CD4-positive, alpha-beta T cell treated with Interleukin-4 for 1 hour (primary cell): ENCODE measurements at places on chromosomes 2 and 18.

GRCh38 chr2:95024960-95025405 lies 525 bp upstream of the MAL start:
- DNase-seq = no peak

DNA sequence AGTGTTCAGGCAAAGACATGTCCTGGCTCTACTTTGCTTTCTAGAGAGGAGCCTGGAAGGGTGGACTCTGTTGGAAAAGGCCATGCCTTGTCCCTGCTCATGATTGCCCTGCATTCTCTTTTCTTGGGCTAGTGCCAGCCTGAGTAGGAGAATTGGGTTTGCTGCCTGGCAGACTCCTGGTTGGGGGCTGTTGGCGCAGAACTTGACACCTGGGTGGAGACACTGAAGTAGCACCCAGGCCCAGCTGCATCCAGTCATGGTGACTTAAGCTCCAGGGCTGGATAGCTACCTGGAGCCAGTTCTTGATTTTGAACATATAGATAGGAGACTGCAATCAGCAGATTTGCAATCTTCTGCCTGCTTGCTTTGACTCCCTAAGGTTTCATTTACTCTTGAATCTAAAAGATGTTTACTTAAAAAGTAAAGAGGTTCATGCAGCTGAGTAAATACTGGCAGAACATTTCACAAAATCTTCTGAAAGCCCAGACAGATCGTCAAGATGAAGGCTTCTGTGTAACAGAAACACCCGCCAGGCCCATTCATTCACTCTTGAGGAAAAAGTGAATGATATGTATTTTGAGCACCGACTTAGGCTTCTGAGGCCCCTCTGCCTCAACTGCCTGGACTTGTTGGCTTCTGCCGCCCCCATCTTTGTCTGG lies 38.0 kb upstream of the YWHAQ start:
- DNase-seq = no peak

- no peak for DNase-seq
These were observed 12.3 kb upstream of the TFCP2L1 start for GRCh38 chr2:121297217-121297830.

DNA sequence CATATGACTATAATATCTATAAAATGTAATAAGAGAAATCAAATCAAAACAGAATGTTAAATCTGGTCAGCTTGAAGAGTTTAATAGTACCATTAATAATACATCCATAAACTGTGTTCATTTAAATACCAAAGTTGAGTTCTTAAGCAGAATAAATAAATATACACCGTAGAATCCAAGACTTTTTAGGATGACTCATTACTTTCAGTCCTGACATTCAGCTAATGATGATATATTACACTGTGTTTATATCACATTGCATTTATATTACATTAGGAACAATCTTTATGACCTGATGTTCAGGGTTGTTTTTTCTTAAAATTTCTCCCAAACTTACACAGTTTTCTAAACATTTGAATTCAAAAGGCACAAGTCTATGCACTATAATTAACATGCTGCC lies 331.3 kb downstream of the SS18 start:
- DNase-seq = no peak

GRCh38 chr2:63058144-63058920 lies 7.7 kb downstream of the OTX1 start:
- no peak for DNase-seq

DNA sequence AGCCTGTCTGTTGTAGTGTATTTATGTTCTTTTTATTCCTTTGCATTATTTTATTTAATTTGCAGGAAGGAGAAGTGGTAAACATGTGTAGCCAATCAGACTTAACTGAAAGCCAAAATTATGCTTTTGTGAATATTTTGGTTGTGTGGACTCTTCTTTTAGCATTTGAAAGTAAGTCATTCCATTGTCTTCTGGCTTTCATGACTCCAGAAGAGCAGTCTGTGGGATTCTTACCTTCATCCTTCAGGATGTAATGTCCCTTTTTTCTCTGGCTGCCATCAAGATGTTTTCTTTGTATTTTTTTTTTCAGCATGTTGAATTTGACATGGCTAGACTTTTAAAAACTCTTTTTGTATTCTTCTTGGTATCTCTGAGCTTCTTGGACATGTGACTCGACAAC lies 895.2 kb upstream of the ZEB2 start:
- DNase-seq = no peak

DNA sequence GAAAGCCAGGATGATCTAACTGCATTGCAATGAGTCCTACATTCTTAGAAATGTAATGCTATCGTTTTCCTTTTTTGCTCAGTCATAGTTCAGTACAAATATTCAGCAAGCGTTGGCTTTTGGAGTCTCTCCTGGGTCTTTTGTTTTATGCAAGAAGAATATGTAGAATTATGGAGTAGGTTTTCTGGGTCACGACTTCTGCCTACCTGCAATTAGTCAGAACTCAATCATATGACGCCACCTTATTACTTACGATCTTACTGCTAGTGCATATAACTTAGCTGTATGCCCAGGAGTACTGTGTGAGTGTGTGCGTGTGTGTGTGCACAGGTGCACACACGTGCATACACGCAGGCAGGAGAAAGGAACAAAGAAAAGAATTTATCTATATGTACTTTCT lies 640.2 kb downstream of the STK39 start:
- no peak for DNase-seq

DNA sequence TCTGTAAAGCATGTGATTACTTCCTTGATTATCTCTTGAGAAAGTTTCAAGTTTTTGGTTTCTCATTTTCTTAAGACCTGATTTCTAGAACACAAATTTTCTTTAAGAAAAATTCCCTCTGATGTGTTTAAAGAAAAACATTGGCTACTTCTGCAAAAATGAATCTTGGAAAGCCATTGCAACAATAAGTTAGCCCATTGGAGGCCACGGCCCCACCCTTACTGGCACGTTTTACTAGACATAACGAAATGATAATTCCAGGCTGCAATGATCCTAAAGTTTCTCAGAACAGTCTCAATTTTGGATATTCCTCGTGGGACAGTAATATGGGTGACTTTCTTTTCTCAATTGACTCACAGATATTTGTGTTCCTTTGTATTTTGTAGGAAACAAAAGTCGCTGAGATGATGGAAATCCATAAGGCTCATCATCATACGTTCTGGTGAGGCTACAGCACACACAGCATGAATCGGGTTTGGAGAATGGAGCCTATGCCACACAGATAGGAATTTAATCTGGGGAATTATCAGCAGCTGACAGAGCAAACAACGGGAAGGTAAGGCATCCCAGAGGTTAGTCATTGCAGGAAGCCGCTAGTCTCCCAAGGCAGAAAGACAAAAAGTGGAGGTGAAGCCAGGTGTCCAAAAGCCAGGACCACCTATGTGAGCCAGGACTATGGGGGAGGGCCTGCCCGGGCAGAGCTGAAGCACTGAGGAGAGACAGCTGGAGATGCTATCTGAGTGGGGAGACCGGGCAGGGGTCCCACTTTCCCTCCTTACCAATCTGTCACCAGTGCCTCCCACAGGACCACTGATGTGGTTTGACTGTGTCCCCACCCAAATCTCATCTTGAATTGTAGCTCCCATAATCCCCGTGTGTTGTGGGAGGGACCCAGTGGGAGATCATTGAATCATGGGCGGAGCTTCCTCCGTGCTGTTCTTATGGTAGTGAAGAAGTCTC lies 35.9 kb downstream of the SOWAHC start:
- no peak for DNase-seq

DNA sequence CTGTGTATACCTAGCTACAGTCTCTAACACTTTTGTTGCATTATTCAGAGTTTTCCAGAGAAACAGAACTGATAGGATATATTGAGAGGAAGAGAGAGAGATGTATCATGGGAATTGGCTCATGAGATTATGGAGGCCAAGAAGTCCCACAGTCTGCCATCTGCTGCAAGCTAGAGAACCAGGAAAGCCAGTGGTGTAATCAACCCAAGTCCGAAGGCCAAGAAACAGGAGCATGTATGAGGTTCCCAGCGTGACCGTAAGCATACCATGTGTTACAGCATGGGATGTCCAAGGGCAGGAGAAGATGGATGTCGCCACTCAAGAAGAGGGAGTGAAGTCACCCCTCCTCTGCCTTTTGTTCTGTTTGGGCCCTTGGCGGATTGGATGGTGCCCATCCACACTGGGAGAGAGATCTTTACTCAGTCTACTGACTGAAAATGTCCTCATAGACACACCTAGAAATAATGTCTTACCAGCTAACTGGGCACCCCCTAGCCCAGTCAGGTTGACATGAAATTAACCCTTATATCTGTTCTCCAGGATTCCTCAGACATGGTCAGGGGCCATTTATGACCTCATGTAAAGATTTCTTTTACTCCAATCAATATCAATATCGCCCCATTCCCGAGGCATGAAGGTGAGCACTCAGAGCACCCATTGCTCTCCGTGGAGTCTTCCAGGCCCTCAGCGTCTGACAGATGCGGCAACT lies 179.6 kb downstream of the CTIF start:
- DNase-seq = no peak
